Activated CD8-positive, alpha-beta memory T cell treated with anti-CD3 and anti-CD28 coated beads, Interleukin-2, amount 50 U/mL, for 48 hours (primary cell): ENCODE measurements at places on chromosomes 16 and 17.

DNA sequence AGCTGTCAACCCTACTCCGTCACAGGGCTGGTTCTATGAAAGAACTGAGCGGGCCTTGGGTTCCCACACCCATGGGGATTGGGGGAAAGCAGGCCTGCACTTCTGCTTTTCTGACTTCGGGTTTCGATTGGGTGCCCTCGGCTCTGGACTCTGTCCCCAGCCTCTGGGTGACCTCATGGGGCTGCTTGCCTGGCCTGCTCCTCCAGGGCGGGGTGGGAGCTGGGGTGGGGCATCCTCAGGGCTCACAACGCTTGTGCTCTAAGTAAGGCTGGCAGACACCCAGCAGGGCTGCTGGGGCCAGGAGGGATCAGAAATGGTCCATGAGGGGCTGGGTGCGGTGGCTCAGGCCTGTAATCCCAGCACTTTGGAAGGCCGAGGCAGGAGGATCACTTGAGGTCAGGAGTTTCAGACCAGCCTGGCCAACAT is 19.2 kb downstream of the ARHGAP27 start:
- no peak for DNase-seq

- DNase-seq, result no peak
Measured at GRCh38 chr17:38595892-38596291, 9.9 kb downstream of the SRCIN1 start.

GRCh38 chr17:28702026-28702751 is 9.5 kb downstream of the PROCA1 start:
- DNase-seq, result no peak

DNA sequence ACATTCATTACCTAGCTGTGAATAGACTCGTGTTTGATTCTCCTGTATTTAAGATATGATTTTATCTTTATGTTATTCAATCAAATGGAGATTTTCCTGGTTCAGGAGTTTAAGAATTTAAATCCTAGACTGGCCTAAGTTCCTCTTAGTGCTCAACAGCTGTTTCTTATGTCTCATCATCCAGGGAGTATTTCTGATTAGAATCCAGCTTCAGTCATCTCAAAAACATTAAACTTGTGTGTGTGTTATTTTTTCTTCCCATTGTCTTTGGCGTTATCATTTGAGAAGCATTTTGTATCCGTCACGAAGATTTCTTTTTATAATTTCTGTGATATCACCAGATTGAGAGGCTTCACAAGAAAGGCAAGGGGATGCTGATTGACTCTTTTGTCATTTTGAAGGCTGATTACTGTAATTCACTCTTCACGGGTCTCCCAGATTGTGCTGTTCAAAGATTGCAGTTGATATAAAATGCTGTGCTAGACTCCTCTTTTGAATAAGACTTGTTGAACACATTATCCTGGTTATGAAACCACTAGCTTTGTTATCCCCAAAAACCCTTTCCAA is 204.8 kb downstream of the CDH8 start:
- no peak for DNase-seq

GRCh38 chr17:80586846-80587228 is 42.2 kb downstream of the RPTOR start:
- no peak for DNase-seq

DNA sequence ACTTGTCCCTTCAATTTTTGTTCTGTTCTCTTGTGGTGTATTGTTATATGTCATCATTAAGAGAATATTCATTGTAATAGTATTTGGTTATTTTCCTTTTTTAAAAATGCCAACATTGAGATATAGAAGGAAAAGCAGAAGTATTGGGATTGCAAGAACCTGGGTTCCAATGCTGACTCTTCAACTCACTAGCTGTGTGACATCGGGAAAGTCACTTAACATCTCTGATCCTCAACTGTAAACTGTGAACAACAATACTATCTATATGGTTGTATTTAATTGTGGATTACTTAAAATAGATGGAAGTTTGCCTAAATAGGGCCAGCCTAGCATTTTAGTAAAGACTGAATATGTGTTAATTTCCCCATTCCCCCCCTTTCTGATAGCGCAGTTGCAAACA is 55.8 kb downstream of the TMEM186 start:
- no peak for DNase-seq
